B cell (primary cell): ENCODE measurements at places on chromosomes 11 and 22. TPM values are rescaled to one million over a fixed set of nuclear protein-coding genes. Genes with fewer than 3 reads are reported as not detected.

EMID1 gene
- total RNA-seq, result not detected in 2 replicates

DEPDC7 gene
- not detected in 2 replicates for total RNA-seq

MAJIN gene
- total RNA-seq, result 0.71 and 0.95 TPM in 2 replicates

OTOG gene
- not detected in 2 replicates for total RNA-seq

TIMM10 gene
- total RNA-seq, result 39.6 and 39.8 TPM in 2 replicates

AGBL2 gene
- 13.6 and 17.0 TPM in 2 replicates for total RNA-seq

CYB5R2 gene
- total RNA-seq, result 4.8 and 5.2 TPM in 2 replicates
